T-helper 17 cell (primary cell): ENCODE measurements at places on chromosomes 13 and 19. TPM values are rescaled to one million over a fixed set of nuclear protein-coding genes. Genes with fewer than 3 reads are reported as not detected.

DNA sequence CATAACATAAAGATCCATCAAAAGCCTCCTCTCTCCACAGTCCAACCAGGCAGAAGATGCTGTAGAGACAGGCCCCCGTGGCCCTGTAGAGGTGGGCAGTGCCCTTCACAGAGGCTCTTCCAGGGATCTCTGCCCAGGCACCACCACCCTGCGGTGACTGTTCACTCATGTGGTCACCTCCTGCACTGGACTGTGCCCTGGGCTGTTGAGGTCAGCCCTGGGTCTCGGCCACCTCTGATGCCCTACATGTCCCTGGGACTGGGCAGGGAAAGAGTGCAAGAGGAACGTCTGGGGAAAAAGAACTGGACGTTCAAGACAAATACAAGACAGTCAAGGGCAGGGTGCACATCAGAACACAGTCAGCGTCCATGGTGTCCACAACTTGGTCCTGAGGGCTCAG lies 22.3 kb downstream of the PEPD start:
- DNase-seq, result no peak

SLC27A5 gene
- total RNA-seq, result 6.6 TPM

GRCh38 chr13:84616864-84617263 lies 734.6 kb upstream of the SLITRK1 start:
- no peak for DNase-seq

- no peak for DNase-seq
Measured at GRCh38 chr13:34672631-34673030, 269.4 kb upstream of the NBEA start.

- DNase-seq, result no peak
Measured at GRCh38 chr13:27432180-27432579, 7.8 kb downstream of the GTF3A start.

- DNase-seq, result no peak
Measured at GRCh38 chr13:112675366-112675756, 14.5 kb upstream of the ATP11A start.

DNA sequence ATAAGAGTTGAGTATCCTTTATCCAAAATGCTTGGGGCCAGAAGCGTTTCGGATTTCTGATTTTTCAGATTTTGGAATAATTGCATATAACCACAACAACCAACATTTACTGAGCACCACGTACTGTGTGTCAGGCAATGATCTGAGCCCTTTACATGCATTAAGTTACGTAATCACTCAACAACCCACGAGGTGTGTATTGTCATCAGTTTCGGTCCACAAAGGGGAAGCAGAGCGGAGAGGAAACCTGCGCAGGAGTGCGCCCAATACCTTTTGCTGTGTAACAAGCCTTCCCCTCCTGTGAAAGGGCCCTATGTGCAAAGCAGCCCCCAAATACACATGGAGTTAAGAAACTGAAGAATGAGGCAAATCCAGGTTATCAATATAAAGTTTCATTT lies 20.7 kb upstream of the NLRP12 start:
- no peak for DNase-seq

GRCh38 chr19:18733196-18733647 lies 49.7 kb downstream of the CRTC1 start:
- DNase-seq, result no peak

GRCh38 chr19:3580156-3580934 lies 4.9 kb upstream of the GIPC3 start:
- no peak for DNase-seq

GRCh38 chr13:73179650-73180274 lies 121.0 kb downstream of the KLF5 start:
- no peak for DNase-seq

RAP2A gene
- total RNA-seq, result 15.3 TPM

LILRA1 gene
- 0.65 TPM for total RNA-seq

PEAK3 gene
- not detected for total RNA-seq

LILRB2 gene
- total RNA-seq, result 6.3 TPM

ZNF235 gene
- 4.2 TPM for total RNA-seq

CLEC11A gene
- not detected for total RNA-seq

GIPR gene
- total RNA-seq, result 2.3 TPM

DNA sequence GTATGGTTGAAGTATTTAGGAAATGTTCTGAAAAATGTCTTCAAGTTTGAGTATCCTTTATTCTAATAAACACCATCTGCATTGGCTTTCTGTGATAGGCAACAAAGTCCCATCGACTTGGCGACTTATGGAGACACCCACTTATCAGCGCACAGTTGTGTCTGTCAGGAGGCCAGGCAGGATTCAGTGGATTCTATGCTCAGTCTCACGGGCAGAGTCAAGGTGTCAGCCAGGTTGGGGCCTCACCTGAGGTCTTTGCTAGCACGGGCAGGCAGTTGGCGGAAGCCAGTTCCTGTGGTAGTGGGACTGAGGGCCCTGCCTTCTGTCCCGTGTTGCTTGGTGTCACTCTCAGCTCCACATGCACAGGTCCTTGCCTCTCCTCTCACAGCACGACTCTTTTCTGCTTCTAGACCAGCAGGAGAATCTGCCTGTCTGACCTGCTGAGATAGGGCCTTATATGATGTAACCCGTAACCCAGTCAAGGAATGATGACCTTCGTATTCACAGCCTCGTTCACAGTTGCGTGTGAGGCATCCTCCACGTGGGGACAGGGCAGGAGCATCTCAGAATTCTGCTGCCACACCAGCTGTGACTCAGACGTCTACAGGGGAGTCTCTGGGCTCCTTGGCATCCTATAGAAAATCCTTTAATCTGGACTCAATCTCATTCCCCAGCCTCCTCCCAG lies 10.0 kb downstream of the CUL4A start:
- no peak for DNase-seq

GRCh38 chr13:74886502-74886901 lies 595.5 kb downstream of the TBC1D4 start:
- no peak for DNase-seq

SAFB gene
- 173 TPM for total RNA-seq

GRCh38 chr13:75038393-75039113 lies 443.4 kb downstream of the TBC1D4 start:
- no peak for DNase-seq

DNA sequence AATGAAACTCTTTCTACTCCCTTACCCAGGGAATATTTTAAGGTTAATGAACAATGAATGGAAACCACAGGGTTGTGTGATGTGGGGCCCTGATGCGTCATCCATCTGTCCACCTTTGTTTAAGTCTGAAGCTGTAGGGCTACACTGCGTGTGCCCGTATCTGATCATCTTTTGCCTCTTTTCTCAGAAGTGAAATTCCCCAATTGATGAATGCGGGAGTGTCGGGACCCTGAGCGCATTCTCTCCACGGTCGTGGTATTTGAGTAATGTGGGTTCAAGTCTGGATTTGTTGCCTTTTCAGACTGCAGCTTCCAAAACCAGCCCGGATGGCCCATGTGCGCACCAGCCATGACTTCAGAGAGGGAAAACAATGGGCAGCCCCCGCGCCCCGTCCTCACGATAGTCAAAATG lies 112.3 kb downstream of the COL4A2 start:
- no peak for DNase-seq

- no peak for DNase-seq
Measured at GRCh38 chr19:12513531-12514061, 29.0 kb upstream of the ZNF709 start.

DHDH gene
- 0.86 TPM for total RNA-seq

RHPN2 gene
- not detected for total RNA-seq

- DNase-seq, result no peak
Measured at GRCh38 chr19:8705742-8706141, 7.1 kb upstream of the ACTL9 start.

ETHE1 gene
- 30.3 TPM for total RNA-seq

PSG1 gene
- 0.63 TPM for total RNA-seq

DNA sequence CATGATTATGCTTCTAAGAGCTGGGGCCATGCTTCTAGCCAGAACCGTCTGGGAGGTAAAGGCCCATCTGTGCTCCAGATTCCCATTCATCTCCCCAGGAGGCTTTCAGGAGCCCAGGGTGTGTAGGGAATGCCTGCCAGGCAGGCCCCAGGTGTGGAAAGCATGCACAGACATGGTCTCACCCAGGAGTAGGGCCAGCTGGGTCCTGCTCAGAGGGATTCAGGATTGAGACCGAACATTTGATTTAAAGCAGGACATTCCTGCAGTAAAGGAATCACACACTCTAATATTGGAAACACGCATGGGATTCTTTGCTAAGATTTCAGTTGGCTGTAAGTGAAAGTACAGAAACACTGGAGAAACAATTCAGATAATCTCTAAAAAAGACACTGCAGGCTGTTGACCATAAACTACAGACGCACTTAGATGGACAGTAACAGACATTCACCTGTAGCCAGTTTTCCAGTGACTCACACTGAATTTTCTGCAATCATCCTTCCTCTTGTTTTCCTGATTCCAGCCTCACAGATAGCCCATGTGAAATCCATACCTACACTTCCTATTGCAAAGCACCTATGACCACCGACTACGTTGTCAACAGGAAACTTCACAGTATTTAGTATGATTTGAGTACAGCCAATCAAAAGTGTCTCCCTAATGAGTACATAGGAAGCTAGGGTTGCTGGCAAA lies 257.8 kb downstream of the TBC1D4 start:
- no peak for DNase-seq

GRCh38 chr19:409516-410242 lies 732 bp upstream of the C2CD4C start:
- no peak for DNase-seq

WDR88 gene
- not detected for total RNA-seq

GRCh38 chr19:17086834-17087233 lies 11.3 kb downstream of the MYO9B start:
- DNase-seq, result no peak

- no peak for DNase-seq
Measured at GRCh38 chr13:41107584-41108014, 25.0 kb downstream of the KBTBD6 start.
